ENCODE measurements at places on chromosomes 6 and 20. TPM values are rescaled to one million over a fixed set of nuclear protein-coding genes. Genes with fewer than 3 reads are reported as not detected.

Gene HLA-DRA
- 45.0 TPM for polyA plus RNA-seq

Gene TMEM74B
- polyA plus RNA-seq: 14.4 TPM

Gene POLH
- polyA plus RNA-seq: 29.8 TPM

Gene RBPJL
- not detected for polyA plus RNA-seq

Gene IL17A
- not detected for polyA plus RNA-seq

Gene LAMP5
- polyA plus RNA-seq: 0.91 TPM

Gene VSTM2L
- polyA plus RNA-seq: 21.0 TPM

Gene GRM4
- polyA plus RNA-seq: 0.30 TPM

Gene PRL
- polyA plus RNA-seq: not detected

Gene ERVFRD-1
- polyA plus RNA-seq: 0.13 TPM

Gene LCA5
- polyA plus RNA-seq: 19.3 TPM

Gene CST3
- polyA plus RNA-seq: 167 TPM

Gene SLC22A1
- 0.24 TPM for polyA plus RNA-seq

Gene ZNF831
- polyA plus RNA-seq: 0.17 TPM

Gene GRIK2
- polyA plus RNA-seq: 0.56 TPM

Gene PTK6
- 0.75 TPM for polyA plus RNA-seq

Gene NKX2-4
- polyA plus RNA-seq: not detected

Gene SLC26A8
- 0.61 TPM for polyA plus RNA-seq

Gene CST2
- 0.23 TPM for polyA plus RNA-seq

Gene SDHAF4
- 18.4 TPM for polyA plus RNA-seq

Gene PHACTR3
- 6.9 TPM for polyA plus RNA-seq

Gene ZNF337
- 49.6 TPM for polyA plus RNA-seq

Gene AIF1
- 23.3 TPM for polyA plus RNA-seq

Data from left lung (tissue), 14 donors.